ENCODE measurements at places on chromosomes 5 and 9.

DNA sequence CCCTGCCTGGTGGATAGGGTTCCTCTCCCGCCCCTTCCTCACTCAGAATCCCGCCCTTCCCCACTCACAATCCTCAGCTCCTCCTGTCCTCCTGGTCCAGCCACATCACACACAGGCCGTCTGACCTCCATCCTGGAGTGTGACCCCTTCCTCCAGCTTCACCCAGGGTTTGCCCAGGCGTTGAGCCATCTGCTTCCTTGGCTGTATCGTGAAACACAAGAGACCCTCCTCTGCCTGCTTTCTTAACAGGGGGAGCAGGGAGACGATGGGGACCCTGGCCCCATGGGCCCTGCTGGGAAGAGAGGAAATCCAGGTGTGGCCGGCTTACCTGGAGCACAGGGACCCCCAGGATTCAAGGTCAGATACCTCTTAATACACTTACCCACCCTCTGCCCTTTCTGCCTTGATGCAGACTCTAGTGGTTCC, 32.3 kb upstream of the ORM1 start:
- DNase-seq, result no peak

GRCh38 chr5:28603869-28604268, 1565.5 kb upstream of the CDH9 start:
- DNase-seq, result no peak

- no peak for DNase-seq
Measured at GRCh38 chr5:82584631-82585030, 306.5 kb upstream of the RPS23 start.

DNA sequence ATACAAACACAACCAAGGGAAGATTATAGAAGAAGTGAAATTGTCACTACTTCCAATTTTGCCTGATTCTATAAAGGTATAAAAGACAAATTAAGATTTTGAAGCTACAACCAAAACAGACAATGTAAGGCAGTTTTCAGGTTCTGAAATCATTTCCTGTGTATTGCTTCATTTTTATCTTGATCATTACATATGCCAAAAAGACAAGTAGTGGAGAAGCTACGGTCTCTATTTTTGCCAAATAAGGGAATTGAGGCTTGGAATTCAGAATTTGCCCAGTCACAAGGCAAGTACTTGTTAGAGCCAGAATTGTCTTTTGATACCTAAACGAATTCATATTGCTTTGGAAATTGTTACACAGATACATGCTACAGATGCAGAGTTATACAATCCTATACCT, 20.6 kb downstream of the EDIL3 start:
- no peak for DNase-seq

GRCh38 chr9:113519426-113520108, 56.0 kb downstream of the RGS3 start:
- no peak for DNase-seq

DNA sequence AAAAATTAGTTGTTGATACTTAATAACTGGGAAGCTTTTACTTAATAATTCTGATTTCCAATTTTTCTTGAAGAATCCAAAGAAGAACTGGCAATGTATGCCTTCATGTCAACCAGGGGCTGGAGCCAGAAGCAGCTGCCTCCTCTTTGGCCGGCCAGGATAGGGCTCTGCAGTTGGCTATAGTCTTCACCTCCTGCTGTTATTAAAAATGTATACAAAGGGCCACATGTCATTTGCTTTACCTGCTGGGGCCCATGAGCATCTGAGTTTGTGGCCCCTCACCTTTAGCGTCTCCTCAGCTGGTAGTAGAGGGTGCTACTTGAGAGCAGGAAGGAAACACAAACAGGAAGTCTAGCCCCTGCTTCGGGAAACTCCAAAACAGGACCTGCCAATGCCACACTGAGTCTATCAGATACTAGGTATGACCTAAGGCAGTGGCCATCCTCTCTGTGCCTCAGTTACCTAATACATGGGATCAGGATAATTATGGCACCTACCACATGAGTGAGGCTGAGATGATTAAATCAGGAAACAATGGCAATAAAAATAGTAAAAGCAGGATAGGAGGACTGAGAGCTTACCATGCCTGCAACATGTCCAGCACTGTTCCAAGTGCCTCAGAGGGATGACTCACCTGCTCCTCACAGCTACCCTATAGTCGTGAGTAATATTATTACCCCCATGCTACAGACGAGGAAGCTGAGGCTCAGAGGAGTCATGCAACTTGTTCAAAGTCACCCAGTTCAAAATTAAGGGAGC, 21.3 kb downstream of the CCDC69 start:
- no peak for DNase-seq

GRCh38 chr5:150217038-150217437, 27.2 kb downstream of the SLC6A7 start:
- DNase-seq, result no peak

Data from hematopoietic multipotent progenitor cell treated with erythropoietin and hydrocortisone succinate and interleukin-3 and kit ligand, for 8 days (in vitro differentiated cells).